A549 treated with Mapracorat at 1 μM for 4 hours (cell line): ENCODE measurements at places on chromosomes 6 and 20. TPM values are rescaled to one million over a fixed set of nuclear protein-coding genes. Genes with fewer than 3 reads are reported as not detected.

Gene C6orf15
- not detected in 5 replicates for total RNA-seq

Gene CCN5
- total RNA-seq = 25.9 to 39.9 TPM (median 27.5 TPM) in 5 replicates

Gene CFAP61
- 0.16 to 0.48 TPM (median 0.47 TPM) in 4 of 5 replicates, not detected in the other for total RNA-seq

Gene TBC1D32
- 0.80 to 1.8 TPM (median 1.2 TPM) in 5 replicates for total RNA-seq

Gene IMPG1
- not detected in 5 replicates for total RNA-seq

Gene XRN2
- 89.3 to 107 TPM (median 98.7 TPM) in 5 replicates for total RNA-seq

Gene HLA-DQA1
- total RNA-seq = not detected in 5 replicates

Gene FERMT1
- 14.7 to 16.1 TPM (median 15.7 TPM) in 5 replicates for total RNA-seq

Gene HTR1E
- not detected in 5 replicates for total RNA-seq

Gene SCRT2
- total RNA-seq = 0.08 TPM in 1 of 5 replicates, not detected in the others

Gene SOX18
- total RNA-seq = 1.1 to 2.7 TPM (median 2.3 TPM) in 5 replicates

Gene DAAM2
- total RNA-seq = 0.04 to 0.24 TPM (median 0.13 TPM) in 5 replicates

Gene NFATC2
- 7.5 to 10.4 TPM (median 8.6 TPM) in 5 replicates for total RNA-seq
